ENCODE measurements at places on chromosomes 7 and 10.

GRCh38 chr7:54397836-54398612, 144.2 kb upstream of the VSTM2A start:
- no peak for DNase-seq

DNA sequence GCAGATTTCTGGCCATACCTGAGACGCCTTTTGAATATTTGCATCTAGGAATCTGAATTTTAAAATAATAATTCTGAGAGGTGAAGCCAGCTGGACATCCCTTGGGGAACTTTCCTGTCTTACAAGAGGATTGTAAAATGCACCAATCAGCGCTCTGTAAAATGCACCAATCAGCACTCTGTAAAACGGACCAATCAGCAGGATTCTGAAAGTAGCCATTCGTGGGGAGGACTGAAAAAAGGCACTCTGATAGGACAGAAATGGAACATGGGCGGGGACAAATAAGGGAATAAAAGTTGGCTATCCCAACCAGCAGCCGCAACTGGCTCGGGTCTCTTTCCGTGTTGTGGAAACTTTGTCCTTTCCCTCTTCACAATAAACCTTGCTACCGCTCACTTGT, 9.9 kb downstream of the PPIF start:
- DNase-seq: no peak

DNA sequence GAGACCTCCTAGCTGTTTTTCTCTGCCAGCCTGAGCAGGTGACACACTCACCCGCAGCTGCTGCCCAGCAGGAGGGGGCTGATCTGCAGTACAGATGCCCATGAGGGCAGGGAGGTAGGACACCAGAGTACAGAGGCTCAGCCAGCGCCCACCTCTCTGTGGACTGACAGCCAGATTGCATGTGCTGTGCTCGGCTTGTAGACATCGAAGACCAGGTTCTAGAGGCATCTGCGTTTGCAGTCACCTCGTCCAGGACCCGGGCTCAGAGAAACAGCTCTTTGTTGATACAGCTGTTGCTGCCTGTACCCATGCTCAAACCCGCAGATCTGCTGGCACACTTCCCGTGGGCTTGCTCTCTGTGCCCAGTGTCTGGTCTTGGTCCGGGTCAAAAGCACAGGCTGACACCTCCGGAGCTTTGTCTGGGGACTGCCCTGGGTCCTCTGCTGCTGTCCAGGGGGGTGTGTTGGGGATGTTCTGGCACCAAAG, 224.7 kb downstream of the GLRX3 start:
- DNase-seq: no peak

GRCh38 chr10:77187376-77187999, 450.1 kb downstream of the KCNMA1 start:
- no peak for DNase-seq

- no peak for DNase-seq
Measured at GRCh38 chr10:43820663-43821062, 172.0 kb upstream of the ZNF32 start.

GRCh38 chr7:44348300-44348699, 22.9 kb upstream of the CAMK2B start:
- peak; percentile 4 for DNase-seq

Measured in AG04450 (cell line).